ENCODE measurements at places on chromosomes 16 and 17. TPM values are rescaled to one million over a fixed set of nuclear protein-coding genes. Genes with fewer than 3 reads are reported as not detected.

ZSCAN10 gene
- total RNA-seq = not detected

NPIPA8 gene
- not detected for total RNA-seq

- peak; percentile 74 for DNase-seq
Measured at GRCh38 chr17:18248300-18248731, 10.2 kb downstream of the FLII start.

- DNase-seq = no peak
Measured at GRCh38 chr16:56965149-56966092, 3.7 kb downstream of the CETP start.

CBFA2T3 gene
- total RNA-seq = 2.3 TPM

GRCh38 chr17:75417054-75417580 lies 11.6 kb upstream of the GRB2 start:
- no peak for DNase-seq

CACNG3 gene
- total RNA-seq = not detected

GRCh38 chr16:47886139-47886538 lies 269.7 kb downstream of the ABCC12 start:
- DNase-seq = no peak

DNA sequence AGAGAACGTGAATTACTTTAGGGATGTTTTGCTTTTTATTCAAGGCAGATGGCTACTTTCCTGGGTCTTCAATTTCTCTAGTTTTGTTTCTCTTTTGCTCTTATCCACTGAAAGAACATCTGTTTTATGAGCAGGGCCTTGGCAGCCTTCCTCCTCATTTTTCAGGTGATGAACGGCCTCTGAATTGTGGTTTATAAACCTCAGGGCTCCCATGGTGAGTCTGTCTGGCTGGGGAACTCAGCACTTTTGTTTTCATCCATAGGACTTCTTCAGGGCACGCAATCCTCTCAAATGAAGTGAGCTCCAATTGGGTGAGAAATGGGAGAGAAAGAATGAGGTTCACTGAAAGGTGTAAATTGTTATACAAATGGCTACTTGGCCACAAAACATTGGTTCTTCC lies 186.4 kb upstream of the ERCC4 start:
- DNase-seq = no peak

ADAMTS18 gene
- not detected for total RNA-seq

CTNS gene
- total RNA-seq = 11.1 TPM

DNA sequence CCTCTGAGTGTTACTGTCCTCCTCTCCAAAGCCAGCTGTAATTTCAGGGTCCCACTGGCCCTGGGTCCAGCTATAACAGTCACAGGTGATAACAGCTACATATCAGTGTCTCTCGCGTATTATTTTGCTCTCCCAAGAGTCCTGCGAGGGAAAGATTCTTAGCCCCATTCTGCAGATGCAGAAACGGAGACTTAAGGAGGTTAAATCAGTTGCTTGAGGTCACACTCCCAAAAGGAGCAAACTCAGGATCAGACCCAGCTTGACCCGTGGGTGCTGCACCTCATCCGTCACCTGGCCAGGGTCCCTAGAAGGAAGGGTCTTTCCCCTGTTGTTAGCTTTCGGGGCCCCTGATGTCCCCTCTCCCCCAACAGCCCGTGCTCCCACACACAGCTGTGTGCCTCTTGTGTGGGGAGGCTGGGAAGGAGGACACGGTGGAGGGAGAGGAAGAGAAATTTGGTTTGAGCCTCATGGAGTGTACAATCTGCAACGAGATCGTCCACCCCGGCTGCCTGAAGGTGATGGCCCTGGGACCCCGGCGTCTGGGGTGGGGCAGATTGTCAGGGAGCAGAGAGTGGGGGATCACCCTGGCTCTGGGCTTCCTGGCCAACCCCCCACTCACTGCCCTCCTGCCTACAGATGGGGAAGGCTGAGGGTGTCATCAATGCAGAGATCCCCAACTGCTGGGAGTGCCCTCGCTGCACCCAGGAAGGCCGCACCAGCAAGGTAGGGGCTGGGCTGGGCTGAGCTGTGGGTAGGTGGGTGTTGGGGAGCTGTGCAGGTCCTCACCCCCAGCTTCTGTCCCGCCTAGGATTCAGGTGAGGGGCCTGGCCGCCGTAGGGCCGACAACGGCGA lies 3.8 kb downstream of the FBXL19 start:
- no peak for DNase-seq

DNA sequence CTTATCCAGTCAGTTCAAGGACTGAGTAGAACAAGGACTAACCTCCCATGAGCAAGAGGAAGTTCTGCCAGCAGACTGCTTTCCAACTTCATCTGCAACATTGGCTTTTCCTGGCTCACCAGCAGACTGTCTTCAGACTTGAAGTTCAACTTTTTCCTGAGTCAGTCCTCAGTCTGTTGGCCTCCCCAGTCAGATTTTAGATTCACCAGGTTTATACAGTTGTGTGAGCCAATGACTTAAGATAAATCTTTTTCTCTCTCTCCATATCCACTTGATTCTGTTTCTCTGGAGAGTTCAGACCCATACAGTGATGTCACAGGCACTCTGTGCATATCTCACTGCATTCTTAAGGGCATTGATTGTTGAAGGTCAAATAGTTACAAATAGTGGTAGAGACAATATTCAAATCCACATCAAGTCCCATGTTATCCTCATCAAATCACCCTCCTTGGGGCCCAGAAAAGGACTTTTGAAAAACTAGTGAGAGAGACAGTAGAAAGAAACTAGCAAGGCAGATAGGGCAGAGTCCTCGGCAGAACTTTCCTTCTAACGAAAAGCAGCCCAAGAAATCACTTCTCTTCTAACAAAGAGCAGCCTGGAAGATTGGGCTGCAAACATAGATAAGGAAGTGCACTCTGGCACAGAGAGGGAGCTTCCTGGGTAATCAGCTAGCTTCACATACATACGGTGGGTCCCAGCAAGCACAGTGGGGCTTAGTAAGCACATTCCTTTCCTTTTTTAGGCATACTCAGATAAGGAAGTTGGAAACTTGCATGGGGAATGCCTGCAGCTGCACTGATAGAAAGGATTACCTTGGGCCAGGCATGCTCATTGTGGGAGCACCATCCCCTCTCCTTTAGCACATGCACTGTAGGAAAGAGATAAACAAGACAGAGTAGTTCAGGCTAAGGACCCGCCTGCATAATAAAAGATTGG lies 132.3 kb upstream of the FAM20A start:
- no peak for DNase-seq

DNA sequence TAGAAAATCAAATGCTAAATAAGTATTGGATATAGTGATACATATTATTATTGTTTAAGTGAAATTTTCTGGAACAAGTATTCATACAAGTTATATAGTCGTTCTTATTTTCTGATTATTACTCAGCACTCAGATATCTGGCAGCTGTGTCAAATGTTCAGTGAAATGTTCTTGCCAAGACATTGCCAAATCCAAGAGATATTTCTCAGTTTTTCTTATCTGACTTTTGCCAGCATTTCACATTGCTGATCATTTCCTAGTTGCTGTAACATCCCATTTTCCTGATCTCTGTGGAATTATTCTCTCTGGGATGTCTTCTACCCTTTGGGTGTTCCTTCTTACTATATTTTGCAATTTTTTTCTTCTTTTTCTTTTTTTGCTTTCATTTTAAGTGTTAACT lies 262.3 kb downstream of the KIF2B start:
- DNase-seq = no peak

NTN1 gene
- 0.10 TPM for total RNA-seq

DNA sequence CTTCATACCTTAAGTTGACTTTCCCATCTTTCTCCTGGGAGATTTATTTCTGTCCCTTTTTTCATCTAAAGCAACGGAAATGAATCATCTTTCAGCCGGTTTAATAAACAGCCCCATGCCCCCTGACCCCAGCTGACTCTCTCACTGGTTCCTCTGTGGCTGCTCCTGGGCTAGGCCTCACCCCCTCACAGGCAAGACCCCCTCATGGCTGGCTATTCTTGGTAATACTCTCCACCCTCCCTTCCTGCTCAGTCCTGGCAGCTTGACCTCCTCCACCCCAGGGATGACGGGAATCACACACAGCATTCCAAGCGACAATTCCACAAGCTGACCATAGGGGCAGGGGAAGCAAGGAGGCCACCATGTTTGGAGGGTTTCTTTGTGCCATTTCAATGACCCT lies 1.5 kb upstream of the ADAP2 start:
- no peak for DNase-seq

- DNase-seq = no peak
Measured at GRCh38 chr16:73515616-73516015, 467.7 kb upstream of the ZFHX3 start.

DNA sequence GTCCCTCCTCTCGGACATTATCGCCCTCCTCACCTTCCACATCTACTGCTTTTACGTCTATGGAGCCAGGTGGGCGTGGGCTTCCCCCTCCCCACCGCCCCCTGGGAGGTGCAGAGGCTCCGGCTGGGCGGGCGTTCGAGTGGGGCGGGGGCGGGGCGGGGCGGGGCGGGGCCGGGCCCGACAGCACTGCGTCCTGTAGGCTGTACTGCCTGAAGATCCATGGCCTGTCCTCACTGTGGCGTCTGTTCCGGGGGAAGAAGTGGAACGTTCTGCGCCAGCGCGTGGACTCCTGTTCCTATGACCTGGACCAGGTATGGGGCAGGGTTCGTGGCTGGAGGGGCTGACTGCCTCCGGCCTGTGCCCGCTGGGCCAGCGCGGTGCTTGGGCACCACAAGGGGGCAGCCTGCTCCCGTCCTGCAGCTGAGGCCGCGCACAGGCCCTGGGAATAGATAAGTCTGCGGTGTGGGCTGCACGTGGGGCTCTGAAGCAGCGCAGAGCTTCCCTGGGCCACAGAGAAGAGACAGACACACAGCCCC lies 9.2 kb downstream of the PIGQ start:
- no peak for DNase-seq

DNA sequence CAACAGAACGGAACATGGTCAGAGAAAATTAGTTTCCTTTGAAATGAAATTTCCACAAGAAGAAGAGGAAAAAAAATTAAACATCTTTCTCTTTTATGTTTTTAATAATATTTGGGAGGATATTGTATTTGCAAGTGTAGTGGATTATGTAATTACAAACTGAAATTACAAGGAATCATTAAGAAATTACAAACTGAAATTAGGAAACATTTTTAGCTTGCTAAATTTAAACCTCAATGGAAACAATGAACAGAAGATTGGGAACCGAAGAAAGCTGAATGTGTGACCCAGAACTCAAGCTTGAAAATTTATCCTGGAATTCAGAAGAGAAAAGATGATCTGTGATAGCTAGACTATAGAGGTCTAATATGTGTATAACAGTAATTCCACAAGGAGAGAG lies 4.4 kb upstream of the PIK3R5 start:
- DNase-seq = no peak

CCL8 gene
- total RNA-seq = not detected

DNA sequence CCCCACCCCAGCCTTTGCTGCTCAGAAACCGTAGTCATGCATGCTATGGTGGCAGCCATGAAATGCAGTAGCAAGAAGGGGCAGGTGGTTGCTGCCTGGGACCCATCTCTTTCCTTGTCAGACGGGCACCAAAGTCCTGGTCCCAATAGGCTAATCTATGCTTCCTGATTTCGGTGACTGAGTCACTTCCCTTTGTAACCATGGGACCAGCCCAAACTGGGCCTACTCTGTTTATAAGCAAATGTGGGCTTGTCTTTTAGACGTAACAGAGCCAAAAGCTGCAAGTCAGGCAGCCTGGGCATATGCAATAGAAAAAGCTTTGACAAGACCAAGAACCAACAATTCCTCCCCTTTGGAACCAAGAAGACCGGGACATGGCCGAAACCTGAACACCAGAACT lies 99.1 kb upstream of the RBBP6 start:
- no peak for DNase-seq

DNA sequence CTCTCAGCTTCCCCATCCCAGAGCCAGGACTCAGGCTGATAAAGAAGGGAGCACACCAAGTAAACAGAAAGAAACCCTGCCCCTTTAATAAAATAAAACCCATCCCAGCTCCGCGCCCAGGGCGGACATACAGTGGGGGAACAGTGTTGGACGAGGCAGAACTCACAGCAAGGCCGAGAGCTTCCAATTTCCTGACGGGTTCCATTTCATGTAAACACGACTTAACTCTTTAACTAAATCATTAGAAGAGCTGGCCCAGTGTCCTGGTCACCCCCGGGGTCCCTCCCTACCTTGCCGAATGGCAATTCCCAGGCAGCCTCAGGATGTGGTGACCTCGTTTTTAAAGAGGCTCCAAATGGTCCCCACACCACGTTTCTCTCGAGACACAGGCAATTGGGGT lies 340.7 kb downstream of the FOXL1 start:
- DNase-seq = no peak

- peak; percentile 73 for DNase-seq
Measured at GRCh38 chr16:3654249-3654991, at the start of gene DNASE1. DNASE1 (plus strand) TSS chr16:3654691; CDS start chr16:3655374, 683 bp downstream.
